IMR-90 (cell line): ENCODE measurements at places on chromosomes 5 and 9. TPM values are rescaled to one million over a fixed set of nuclear protein-coding genes. Genes with fewer than 3 reads are reported as not detected.

CCDC183 gene
- under 0.01 TPM in 1 of 2 replicates, not detected in the other for total RNA-seq

RANBP3L gene
- total RNA-seq = not detected in 2 replicates

CCDC180 gene
- total RNA-seq = 0.56 and 0.90 TPM in 2 replicates

DNA sequence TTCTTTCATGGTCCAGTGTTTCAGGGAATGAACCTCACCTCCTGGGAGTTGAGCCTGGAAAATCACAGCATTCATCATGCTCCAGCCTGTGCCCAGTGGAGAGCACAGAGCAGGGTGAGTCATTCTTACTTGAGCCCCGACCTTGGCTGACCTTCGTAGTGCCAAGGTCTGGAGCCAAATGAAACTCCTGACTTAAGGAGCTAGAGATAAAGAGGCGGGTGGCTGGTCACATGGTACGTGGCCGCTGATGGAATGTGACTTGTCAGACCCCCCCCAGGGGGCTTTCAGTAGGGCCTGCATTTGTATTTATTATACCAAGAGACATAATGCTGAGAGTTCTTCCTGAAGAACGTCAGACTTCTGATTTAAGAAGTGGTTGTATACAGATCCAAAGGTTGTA is 15.0 kb upstream of the PIP5K1B start:
- no peak for DNase-seq

GRCh38 chr5:156498226-156498980 is 171.4 kb downstream of the SGCD start:
- DNase-seq = peak; percentile 72

- no peak for DNase-seq
Observed at GRCh38 chr5:158832731-158833130, 267.0 kb downstream of the EBF1 start.

- no peak for DNase-seq
Observed at GRCh38 chr5:1445313-1445688, at the start of gene SLC6A3. SLC6A3 (minus strand) TSS chr5:1445440; CDS start chr5:1443197, 2,243 bp downstream.

- DNase-seq = no peak
Observed at GRCh38 chr9:34600908-34601307, 11.0 kb downstream of the RPP25L start.

FAM221B gene
- not detected in 2 replicates for total RNA-seq

FOXD4 gene
- total RNA-seq = 0.18 TPM in 1 of 2 replicates, not detected in the other

GRCh38 chr9:30815585-30815984 is 1568.9 kb upstream of the ACO1 start:
- no peak for DNase-seq

- no peak for DNase-seq
Observed at GRCh38 chr9:33042473-33042872, 17.4 kb downstream of the DNAJA1 start.

GABRP gene
- total RNA-seq = not detected in 2 replicates

GRCh38 chr9:121269642-121270254 is 1.8 kb downstream of the GSN start:
- DNase-seq = no peak

ACTBL2 gene
- 1.6 and 1.7 TPM in 2 replicates for total RNA-seq

TSLP gene
- total RNA-seq = 0.28 and 0.54 TPM in 2 replicates

GRCh38 chr9:121835587-121836365 is 184.3 kb downstream of the DAB2IP start:
- peak; percentile 20 for DNase-seq
